ENCODE measurements at places on chromosomes 1 and 21. TPM values are rescaled to one million over a fixed set of nuclear protein-coding genes. Genes with fewer than 3 reads are reported as not detected.

Gene PPCS
- polyA plus RNA-seq = 113 TPM

Gene BARHL2
- not detected for polyA plus RNA-seq

Gene PROX1
- polyA plus RNA-seq = not detected

Gene DNAJC6
- polyA plus RNA-seq = 1.0 TPM

GRCh38 chr1:7313826-7314225 is 457.3 kb upstream of the VAMP3 start:
- DNase-seq = no peak

DNA sequence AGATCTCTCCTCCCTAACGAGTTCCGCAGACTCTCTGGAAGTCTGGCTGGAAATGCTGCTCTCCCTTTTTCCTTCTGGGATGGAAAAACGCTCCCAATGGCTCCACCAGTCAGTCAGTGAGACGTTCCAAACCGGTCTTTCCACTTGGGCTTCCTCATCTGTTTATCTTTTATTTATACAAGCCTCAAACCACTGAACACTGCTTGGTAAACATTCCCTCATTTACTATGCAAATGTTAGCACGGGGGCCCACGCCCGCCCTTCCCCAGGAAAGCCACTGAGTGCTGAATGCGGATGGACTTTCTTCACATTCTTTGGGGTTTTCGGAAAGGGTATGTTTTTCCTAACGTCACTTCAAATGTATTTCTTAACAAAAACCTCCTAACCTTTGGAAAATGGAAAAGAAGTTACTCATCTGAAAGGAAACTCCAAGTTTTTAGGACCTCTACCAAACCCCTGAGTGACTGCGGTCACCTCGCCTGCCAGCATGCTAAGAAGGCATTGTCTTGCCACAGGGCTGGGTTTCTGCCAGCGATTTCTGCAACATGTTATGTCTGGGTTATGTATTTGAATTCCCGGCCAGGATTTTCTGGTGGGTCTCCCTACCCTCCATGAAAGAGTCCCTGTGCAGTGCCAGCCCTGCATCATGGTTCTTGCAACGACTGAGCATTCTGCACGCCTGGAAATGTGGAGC is 14.0 kb upstream of the UMODL1 start:
- DNase-seq = no peak

DNA sequence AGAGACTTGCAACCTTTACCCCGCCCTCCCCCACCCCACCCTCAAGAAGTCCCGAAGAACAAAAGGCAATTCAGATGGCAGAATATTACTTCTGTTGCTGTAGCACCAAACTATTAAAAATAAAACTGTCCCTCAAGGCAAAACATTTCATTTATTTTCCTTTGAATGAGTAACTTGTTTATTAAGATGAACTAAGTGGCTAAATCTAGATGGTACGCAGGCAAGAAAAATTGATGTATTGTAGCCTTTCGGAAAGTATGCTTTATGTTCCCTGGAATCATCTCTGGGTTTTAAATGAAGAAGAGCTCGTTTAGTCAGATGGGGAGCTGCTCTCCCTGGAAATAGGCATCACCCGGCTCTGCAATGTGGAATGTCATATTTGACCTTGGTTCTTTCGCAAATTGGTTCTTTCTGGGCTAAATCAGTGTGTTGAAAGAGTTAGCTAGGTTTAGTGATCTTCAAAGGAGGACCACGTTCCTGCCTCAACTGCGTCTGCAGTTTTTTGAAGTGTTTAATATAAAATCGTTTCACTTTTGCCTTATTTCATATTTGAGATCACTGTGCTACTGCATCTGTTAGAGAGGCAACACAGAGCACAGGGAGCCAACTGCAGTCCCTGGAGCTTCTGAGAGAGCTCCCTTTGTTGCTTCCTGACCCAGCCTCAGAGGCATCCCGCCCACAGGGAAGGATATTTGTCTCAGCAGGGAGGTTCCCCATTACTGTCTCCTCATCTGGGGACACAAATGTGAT is 61.8 kb downstream of the KIF26B start:
- no peak for DNase-seq

DNA sequence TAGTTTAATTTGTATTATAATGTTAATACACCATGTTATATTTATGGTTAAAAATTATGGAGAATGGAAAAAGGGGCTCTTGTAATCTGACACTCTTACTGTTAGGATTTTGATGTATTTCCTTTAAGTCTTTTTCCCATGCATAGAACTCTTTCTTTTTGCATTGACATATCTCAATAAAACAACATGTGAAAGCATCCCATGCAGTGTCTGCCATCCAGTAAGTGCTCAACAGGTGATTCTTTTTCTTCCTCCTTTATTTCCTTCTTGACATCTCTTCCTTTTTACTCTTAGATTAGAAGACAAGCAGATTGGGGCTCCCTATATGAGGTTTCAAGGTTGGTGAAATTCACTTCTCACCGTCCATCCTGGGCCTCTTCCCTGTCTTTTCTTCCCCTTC is 2.8 kb downstream of the NEXN start:
- DNase-seq = no peak

DNA sequence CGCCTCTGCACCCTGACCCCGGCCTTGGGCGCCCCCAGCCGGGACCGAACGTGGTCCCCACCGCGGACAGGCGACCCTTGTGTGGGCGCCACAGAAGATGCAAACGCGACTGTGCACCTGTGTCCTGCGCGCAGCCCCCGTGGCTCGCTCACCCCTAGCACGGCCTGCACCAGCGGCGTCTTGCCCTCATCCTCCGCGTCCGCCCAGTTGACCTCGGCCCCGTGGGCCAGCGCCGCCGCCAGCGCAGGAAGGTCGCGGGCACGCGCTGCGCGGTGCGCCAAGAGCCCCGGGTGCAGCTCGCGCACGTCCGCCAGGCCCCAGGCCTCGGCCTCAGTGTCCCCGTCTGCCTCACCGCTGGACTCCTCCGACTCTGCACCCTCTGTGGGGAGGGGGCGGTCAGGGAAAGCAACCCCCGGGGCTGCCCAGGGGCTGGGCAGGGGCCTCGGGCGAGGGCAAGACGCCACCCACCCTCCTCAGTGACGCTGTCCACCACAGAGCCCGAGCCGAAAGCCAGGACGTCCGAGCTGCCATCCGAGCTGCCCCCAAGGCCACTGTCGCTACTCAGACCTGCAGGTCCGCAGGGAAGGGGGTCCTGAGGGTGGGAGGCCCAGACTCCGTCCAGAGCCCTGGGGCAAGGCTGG is 13.4 kb downstream of the ACAP3 start:
- no peak for DNase-seq

Data from CD8-positive, alpha-beta memory T cell (primary cell).